ENCODE measurements at places on chromosomes 7 and 10.

DNA sequence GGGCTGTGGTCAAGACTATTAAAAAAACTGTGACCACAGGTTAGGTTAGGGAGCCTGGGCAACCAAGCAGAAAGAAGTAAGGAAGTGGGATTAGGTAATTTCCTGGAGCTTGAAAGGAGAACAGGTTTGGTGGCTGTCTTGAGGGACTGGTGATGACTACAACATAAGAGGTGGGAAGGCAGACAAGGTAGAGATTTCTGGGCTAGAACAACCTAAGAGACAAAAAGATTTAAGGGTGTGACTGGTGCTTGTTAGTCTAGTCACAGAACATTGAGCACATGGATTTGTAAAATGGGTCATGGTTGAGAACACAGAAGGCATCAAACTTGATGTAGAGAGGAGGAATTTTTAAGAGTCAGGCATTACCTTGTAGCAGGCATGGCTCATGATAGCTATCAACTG is 123.7 kb upstream of the ASAH2 start:
- no peak for DNase-seq

DNA sequence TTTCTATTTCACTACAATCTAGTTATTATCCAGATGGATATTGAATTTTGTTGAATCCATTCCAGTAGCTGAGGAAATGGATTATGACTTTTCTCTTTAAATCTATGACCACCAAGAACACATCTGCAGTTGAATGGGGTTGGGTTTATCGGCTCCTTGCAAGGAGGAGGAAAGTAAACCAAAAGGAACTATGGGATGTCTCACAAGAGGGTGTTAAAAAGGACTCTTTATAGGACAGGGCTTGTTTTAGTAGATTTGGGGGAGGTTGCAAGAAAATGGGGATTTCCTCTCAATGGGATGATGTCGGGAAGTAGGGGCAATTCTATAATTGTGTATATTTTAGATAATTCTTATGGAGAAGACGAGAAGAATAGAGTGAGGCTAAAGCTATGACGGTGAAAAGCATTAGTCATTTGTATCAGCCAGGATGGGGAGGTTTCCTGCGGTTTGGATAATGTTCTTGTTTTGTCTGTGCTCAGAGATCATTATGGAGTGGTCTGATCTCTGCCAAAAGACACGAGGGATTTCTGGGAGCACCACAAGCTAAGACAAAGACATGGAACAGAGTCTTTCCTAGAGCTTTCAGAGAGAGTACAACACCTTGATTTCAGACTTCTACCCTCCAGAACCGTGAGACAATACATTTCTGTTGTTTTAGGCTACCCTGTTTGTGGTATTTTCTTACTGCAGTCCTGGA is 5.3 kb upstream of the LRRC61 start:
- no peak for DNase-seq

GRCh38 chr7:159097661-159098423 is 46.8 kb downstream of the VIPR2 start:
- no peak for DNase-seq

GRCh38 chr10:74097776-74098175 is 52.9 kb downstream of the AP3M1 start:
- DNase-seq, result no peak

DNA sequence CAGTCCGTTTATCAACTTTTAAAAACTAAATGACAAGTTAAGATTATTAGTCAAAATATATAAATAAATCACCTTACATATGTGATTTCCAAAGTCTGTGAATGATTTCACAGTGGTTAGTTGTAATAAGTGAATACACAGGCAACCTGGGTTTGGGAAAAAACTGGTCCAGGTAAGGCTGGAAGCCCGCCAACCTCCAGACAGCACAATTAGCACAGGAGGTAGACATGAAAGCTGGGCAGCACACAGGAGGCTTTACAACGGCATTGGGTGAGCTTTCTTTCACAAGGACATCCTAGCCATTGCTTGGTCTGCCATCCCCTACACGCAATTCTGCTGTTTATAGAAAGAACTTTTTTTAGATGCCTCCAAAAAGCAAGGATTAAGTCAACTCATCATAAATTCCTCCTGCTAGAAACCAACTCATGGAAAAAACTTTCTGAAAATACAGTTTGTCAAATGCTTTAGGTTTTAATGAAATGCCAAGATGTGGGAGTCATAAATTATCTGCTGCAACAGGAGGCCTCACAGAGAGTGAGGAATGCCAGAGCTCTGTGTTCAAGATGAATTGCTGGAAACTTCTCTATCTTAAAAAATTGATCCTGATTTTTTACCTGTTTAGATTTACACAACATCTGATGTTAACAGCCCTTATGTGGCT is 346.8 kb upstream of the NFE2L3 start:
- DNase-seq, result no peak

GRCh38 chr7:70694434-70694970 is 437.4 kb upstream of the GALNT17 start:
- DNase-seq, result no peak

DNA sequence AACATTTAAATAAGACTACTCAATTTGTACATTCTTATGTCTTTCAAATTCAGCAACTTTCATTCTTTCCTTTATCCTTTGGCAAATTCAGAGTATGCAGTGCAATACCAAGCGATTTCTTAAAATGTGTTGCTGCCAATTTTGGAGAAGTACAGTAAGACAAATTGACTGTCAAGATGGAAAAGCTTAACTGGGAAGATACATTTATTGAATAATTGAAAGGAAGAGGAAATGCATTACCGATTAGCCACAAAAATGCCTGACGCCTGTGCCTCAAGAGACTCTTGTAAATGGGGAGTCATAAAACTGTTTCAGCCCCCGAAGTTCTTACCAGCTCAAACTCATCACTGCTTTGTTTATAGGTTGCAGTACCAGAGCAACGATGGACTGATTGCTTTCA is 373.3 kb upstream of the GALNT17 start:
- DNase-seq, result no peak

GRCh38 chr10:119650692-119651513 is at the start of gene BAG3:
BAG3 (plus strand) TSS chr10:119651380; CDS start chr10:119651676, 296 bp downstream.
- peak; percentile 90 for DNase-seq

- DNase-seq, result no peak
Observed at GRCh38 chr10:97656777-97657176, 16.3 kb downstream of the PI4K2A start.

DNA sequence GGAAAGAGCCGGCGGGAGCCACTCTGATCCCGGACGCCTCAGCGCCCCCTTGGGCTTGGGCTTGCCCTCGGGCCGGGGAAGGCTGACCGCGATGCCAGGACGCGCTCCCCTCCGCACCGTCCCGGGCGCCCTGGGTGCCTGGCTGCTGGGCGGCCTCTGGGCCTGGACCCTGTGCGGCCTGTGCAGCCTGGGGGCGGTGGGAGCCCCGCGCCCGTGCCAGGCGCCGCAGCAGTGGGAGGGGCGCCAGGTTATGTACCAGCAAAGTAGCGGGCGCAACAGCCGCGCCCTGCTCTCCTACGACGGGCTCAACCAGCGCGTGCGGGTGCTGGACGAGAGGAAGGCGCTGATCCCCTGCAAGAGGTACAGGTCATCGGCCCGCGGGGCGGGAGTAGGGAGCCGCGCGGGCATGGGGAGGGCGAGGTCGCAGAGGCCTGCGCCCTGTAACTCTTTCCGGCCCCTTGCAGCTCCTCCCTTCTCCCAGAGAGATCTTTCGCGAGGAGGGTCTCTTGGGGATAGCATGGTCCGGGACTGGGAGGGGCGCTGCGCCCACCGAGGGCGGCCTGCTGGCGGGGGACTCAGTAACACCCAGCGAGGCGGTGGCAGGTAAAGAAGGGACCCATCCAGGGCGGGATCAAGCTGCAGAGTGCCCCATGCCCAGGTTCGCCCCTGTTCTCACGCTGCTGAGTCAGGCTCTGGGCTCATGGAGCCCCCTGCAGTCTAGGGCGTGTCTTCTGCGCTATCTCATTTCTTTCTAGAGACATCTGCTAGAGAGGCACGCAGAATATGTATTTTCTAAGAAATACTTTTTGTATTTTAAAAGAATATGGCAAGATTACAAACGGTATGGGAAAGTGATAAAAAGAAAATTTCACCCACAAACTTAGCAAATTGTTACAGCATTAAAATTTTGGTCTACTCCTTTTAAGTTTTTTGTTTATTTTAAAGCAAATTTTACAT is 687 bp downstream of the EPDR1 start:
- DNase-seq, result peak; percentile 63

DNA sequence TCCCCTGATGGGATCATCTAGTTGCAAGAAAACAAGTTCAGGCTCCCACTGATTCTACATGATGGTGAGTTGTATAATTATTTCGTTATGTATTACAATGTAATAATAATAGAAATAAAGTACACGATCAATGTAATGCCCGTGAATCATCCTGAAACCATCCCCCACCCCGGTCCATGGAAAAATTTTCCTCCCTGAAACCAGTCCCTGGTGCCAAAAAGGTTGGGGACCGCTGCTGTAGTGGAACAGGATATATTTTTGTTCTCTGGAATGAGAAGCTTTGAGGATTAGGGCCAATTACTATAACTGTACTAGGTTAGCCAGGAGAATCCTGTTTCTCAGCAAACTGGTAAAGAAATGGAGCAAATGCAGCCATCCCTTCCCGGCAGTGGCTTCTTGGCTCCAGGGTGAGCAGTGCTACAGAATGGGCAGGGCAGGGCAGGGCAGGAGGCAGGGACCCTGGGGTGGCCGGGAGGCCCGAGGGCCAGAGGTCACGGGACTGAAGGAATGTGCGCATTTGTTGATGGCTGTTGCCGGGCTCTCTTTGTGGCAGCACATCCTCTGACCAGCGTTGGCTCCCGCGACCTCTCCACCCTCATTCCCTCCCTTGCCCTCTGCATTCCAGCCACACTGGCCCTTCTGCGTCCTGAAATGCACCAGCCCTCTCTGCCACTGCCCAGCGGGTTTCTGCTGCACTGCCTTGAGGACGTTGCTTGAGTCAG is 162.3 kb upstream of the NPS start:
- no peak for DNase-seq

DNA sequence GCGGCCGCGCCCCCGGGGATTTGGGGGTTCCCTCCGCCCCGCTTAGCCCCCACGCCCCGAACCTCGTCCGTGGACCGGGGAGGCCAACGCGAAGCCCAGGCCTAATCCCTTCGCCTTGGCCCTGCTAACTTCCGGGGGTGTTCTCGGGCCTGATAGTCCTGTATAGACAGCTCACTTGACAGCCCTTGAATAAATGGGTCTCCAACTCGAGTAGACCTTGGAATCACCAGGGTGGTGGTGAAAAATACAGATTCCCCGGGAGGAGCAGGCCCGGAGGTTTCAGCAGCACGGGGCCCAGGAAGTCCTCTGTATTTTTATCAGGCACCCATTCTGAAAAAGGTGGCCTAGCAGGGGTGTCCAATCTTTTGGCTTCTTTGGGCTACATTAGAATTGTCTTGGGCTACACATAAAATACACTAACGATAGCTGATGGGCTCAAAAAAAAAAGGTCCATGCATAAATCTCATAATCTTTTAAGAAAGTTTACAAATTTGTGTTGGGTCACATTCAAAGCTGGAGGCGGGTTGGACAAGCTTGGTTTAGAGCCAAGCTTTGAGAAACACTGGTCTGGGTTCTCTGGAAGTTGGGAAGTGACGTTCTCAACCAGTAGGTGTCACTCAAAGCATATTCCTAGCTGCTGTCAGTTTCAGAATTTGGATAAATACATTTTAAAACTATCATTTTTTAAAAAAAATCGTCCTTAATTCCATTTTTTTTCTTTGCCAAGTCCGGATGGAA is 221.7 kb downstream of the PHTF2 start:
- DNase-seq, result peak; percentile 93

GRCh38 chr7:100367676-100368613 is 5.3 kb upstream of the PILRA start:
- peak; percentile 57 for DNase-seq

GRCh38 chr7:140494867-140495266 is 15.6 kb upstream of the MKRN1 start:
- DNase-seq, result no peak

GRCh38 chr10:28181478-28182096 is 121.3 kb downstream of the MPP7 start:
- DNase-seq, result no peak

- DNase-seq, result no peak
Observed at GRCh38 chr7:106169821-106170610, 57.9 kb upstream of the SYPL1 start.

DNA sequence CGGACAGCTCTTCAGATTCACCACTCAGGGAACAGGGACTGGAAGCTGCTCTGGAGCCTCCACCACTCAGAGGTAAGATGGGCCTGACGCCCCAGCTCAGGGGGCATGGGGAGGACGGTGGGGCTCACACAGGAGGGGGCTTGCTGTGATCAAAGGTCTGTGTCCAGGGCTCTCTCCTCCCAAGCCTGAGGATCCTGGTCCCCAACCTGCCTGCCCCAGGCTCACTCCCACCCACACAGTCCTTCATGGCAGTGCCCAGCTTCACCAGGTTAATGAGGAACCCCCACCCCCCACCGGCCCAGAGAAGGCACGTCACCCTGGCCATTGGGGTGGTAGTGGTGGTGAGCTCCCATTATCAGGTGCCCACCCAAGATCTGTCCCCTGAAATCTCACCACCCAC is 926.7 kb upstream of the ZNF722 start:
- DNase-seq, result no peak

- no peak for DNase-seq
Observed at GRCh38 chr10:35507519-35508109, 97.5 kb upstream of the GJD4 start.

- DNase-seq, result no peak
Observed at GRCh38 chr10:102975483-102976379, 57.6 kb downstream of the CNNM2 start.

DNA sequence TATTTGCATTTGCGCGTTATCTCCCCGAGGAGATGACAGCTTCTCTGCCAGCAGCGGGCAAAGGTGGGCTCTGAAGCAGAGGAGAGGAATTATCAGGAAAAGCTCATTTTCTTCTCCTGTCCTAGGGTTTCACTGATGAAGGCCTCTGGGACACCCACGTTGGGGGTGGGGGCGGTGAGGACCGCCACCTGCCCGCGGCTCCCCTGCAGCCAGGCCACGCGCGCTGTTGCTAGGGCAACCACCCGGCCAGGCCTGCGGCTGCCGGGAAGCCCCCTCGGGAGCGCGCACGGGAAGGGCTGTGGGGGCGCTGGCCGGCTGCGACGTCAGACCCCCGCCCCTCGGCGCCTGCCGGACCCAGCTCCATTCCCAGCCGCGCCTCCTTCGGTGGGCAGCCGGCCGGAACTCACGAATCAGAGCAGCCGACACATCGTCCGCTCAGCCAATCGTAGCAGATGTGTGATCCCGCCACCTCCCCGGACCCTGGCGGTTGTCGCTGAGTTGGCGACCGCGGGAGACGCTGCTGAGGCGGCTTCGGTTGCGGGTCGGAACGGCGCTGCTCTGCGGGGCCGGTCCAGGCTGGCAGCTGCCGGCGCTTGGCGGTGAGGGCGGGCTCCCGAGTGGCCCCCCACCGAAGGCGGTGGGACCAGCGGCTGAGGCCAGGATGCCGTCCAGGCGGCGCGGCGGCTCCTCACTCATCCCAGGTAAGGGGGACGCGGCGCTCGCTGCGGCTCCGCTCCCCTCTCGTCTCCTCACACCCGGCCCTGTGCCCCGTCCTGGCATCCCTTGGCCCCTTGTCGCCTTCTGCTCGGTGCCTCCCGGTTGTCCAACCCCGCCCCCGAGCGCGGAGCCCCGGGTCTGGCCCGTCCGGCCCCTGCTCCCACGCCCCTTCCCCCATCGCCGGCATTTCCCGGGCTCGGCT is at the start of gene TPST1:
TSS of gene TPST1 (plus strand) at position 513 of the 919 bp plus-strand sequence. CDS start 35,092 bp downstream, outside the sequence.
- DNase-seq, result peak; percentile 93

GRCh38 chr7:22859641-22860290 is 37.1 kb upstream of the TOMM7 start:
- DNase-seq, result no peak

All from left lung (tissue), 14 donors.